ENCODE measurements at places on chromosomes 4 and X.

GRCh38 chr4:37389967-37390580 lies 145.5 kb downstream of the NWD2 start:
- peak; percentile 81 for DNase-seq

DNA sequence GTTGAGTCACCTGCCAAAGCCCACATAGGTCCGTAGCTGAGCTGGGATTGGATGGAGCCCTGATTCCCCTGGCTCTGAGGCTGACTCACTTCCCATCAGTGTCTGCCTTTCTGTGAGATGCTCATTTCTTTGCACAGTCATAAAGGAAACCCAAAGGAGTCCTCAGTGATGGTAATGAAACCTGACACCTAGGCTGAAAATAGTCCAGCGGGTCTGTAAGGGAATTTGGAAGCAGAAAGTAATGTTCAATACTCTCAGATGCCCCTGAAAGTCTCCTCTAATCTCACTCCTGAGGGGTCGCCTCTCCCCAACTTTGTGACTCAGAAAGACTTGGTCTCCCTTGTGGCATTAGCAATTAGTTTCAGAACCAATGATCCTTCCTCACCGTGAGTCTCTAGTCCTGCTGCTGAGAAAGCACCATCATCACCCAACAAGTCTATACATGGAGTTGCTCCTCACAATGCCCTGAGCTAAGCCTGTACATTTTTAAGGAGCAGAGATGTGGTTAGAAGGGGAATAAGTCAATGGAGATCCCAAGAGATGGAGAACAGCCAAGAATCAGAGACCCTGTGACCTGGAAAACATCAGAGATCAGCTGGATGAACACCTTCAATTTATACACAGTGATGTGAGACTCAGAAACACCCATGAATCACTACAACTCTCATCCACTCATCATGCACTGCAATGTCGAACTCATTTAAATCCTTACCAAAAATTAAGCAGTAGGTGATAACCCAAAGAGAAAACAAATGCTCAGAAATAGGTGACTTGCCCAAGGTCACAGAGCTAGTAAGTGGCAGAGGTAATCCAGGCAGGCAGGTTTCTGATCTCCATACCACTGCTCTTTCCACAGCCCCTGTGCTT lies 219.0 kb upstream of the CPEB2 start:
- DNase-seq = no peak

GRCh38 chr4:101019941-101020401 lies 327.4 kb downstream of the PPP3CA start:
- DNase-seq = no peak

GRCh38 chr4:10082459-10083272 lies 33.9 kb downstream of the WDR1 start:
- no peak for DNase-seq

DNA sequence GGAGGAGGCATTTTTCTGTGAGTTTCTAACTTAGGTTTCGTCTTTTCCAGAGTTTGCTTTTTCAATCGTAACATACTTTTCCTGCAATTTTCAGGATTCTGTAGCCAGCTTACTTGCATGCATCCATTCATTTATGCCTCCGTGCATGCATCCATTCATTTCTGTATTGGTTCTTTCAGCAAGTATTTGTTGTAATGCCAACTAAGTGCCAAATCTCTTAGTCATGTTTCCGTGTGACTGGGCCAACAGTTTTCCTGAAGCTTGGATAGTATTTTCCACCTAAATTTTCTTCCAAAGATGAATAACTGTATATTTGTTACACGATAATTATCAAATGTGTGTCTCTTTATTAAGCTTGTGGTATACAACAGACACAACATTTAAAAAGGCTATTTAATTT lies 41.5 kb downstream of the CBLL2 start:
- DNase-seq = no peak

GRCh38 chr4:177194906-177195305 lies 114.8 kb upstream of the NEIL3 start:
- no peak for DNase-seq

GRCh38 chrX:17323397-17323796 lies 51.6 kb upstream of the NHS start:
- no peak for DNase-seq

GRCh38 chr4:20338841-20339240 lies 87.1 kb downstream of the SLIT2 start:
- no peak for DNase-seq

- DNase-seq = no peak
These were observed 147.2 kb downstream of the RPA4 start for GRCh38 chrX:97030947-97031346.

DNA sequence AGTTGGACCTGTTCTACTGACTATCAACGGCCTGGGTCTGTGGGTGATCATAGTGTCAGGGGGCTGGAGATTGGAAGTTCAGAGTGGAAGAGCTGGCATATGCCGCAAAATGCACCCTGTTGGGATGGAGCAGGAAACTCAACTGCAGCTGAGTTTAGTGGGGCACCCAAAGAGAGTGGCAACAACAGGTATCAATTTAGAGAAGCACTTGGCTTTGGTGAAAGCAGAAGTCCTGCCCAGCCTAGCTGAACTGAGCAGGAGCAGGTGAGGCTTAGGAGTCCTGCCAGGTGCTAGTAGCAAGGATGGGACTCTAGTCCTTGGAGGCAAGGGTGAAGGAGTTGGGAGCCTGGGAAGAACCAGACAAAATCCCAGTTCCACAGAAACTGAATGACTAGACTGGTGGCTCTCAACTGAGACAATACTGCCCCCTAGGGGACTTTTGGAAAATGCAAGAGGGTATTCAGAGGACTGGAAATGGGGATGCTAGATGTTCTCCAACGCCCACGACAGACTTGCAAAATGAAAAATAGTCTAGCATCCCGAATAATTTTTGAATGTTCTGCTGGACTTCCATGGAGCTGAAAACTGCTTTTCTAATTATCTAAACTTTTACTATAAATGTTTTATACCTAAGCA lies 49.4 kb downstream of the RTL9 start:
- peak; percentile 75 for DNase-seq

- DNase-seq = no peak
These were observed 143.0 kb upstream of the GNPDA2 start for GRCh38 chr4:44869222-44869882.

GRCh38 chrX:107856289-107856688 lies 30.6 kb downstream of the MID2 start:
- DNase-seq = no peak

DNA sequence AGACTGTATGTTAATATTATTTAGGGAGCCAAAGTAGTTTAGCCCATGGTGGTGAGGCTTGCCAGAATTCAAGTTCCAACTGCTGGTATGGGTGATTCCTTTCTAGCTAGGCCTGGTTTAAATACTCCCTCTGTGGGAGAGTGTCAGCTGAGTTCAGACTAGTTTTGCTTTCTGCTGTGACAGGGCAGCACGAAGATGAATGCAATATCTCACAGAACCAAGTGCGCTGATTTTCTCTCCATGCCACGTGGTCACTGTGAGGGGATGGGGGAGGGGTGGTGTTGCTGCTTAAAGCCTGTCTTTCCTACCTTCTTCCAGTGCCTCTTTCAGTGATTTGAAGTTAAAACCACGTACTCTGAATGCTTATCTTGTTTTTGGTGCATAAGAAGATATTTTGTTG lies 445.7 kb upstream of the CXorf51B start:
- DNase-seq = no peak

DNA sequence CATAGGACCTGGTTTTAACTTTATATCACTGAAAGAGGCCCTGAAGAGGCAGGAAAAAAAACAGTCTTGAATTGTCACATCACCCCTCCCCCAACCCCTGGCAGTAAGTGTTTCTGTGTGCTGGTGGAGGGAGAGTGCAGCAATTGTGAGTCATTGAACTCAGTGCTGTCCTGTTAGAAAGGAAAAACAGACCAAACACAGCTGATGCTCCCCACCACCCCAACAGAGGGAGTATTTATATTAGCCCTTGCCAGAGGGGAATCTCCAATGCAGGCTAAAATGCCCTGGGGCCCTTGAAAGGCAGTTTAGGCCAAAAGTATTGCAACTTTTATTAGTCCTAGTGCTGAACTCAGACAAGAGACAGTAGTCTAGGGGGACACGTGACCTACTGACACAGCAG lies 197.8 kb upstream of the AGTR2 start:
- no peak for DNase-seq

Data from inflammatory macrophage (primary cell).